ENCODE measurements at places on chromosomes 12 and 14.

GRCh38 chr12:4026020-4026358 is 152.8 kb upstream of the PARP11 start:
- DNase-seq, result no peak

DNA sequence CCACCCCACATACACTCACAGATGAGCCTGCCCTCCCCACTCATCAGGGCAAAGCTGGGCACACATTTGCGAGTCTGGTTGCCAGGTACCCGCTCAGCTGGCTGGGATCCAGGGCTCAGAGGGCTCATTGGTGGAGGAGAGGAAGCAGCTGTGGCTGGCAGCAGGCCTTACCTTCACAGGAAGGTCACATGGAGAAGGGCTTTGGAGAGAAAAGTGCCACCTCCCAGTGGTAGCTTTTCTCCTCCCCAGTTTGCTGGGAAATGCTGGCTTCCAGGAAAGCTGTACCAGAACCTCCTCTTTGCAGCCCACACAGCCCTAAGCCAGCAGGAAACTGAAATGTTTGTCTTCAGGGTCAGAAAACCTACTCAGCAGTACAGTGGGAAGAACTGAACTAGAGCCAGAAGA is 55.6 kb downstream of the LGMN start:
- DNase-seq, result no peak

DNA sequence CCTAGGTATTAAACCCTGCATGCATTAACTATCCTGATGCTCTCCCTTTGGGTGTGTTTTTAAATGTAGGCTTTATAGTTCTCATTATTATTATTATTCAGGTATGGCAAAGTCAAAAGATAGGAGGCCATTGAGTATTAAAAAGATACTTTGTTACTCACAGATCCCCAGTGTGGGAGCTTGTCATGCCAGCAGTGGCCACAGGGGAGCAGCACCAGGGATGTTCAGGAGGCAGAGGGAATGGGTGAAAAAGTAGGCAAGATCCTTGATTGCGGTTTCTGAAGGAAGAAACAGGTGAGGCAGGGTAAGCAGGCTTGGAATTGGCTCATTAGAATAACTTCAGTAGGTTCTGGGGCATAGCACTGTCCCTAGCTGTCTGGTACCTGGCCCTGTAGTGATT is 382.2 kb downstream of the MED13L start:
- no peak for DNase-seq

GRCh38 chr12:3922033-3922432 is 48.8 kb upstream of the PARP11 start:
- no peak for DNase-seq

DNA sequence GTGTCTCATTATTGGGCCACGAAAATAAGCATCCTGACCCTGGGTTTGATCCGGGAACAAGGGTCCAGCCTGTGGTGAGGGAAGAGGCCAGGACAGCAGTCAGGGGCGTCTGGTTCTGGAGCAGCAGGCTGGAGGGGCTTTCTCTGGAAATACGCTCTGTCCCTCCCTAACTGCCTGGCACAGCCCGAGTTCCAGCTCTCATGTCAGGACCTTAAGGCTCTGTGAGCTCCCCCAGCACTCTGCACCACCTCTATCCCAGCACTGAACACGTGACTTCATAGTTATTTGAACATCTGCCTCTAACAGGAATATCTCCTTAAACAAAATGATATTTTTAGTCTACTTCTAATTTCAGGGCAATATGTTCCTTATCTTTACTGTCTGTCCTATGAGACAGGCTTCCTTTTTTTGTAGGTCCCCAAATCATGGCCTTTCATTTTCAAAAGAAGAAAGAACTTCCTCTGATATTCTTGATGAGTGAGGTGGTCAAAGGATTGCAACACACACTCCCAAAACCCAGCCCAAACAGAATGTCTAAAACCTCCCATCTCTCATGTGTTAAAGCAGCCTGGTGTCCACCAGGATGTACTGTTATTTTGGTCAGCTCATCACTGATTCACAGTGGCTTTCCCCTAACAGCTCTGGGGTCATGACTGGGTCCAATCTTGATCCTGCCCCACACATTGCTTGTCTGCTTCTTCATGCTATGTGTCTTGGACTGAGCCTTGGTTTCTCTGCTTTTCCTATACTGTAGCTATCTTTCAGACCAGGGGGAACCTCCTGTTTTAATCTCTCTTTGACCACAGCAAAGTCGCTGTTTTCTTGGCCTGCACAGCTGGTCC is 9.7 kb downstream of the AQP6 start:
- DNase-seq, result no peak

All from CD4-positive, alpha-beta T cell treated with Interleukin-1 beta for 1 hour (primary cell).